ENCODE measurements at places on chromosomes 7 and 10.

DNA sequence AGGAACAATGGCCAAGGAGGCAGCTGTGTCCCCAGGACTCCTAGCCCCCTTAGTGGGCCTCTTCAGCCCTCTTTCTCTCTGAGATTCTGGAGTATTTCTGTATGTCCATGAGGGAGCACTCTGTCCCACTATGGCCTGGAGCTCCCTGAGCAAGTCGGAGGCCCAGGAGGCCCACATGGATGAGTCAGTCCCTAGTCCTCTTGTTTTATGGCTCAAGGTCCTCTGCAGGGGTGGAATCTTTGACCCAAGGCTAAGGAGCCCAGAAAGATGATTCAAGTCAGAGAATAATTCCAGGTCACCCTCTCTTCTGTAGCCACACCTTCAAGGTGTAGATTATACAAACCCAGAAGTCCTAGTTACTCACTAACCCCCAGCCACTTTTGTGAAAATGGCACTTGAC, 125.6 kb downstream of the PLXNA4 start:
- DNase-seq: no peak

GRCh38 chr10:60739558-60739957, 38.7 kb upstream of the CDK1 start:
- no peak for DNase-seq

- no peak for DNase-seq
These were observed 296.0 kb downstream of the PPP1R3A start for GRCh38 chr7:113622796-113623195.

DNA sequence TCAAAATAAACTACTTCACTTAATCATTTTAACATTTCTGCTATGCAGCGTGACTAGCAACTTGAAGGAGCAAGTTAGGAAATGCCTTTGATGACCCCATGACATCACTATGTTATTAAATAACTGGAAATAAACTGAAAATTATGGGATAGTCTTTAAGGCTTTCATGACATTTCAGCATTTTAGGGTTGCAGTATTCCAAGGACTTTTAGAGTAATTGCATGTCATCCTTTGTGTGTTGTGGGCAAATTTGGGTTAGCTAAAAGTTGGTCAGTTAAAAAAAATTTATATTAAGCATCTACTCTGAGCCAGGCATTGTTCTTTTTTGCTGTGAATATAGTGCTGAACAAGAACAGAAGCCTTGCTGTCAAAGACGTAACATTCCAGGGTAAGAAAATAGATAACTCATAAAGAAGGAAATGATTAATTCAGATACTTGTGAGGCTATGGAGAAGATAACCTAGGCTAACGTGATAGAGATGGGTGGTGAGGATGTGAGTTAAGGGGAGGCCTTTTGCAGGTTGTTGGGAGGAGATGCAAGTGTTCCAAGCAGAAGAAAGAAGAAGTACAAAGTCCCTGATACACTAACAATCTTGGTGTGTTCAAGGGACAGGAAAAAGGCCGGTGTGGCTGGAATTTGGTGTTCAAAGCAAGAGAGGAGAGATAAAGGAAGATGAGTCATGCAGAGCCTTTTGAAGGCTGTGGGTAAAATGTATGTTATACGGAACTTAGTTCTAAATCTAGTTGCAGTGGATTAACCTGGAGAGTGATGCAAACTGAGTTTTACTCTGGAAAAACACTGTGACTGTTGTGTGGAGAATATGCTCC, 610.2 kb downstream of the AUTS2 start:
- no peak for DNase-seq

- DNase-seq: no peak
These were observed 10.8 kb upstream of the HSPA12A start for GRCh38 chr10:116752969-116753665.
